Stomach (tissue), 19 donors: ENCODE measurements at places on chromosomes 1 and 21. TPM values are rescaled to one million over a fixed set of nuclear protein-coding genes. Genes with fewer than 3 reads are reported as not detected.
A peak's percentile ranks its signal among the peaks of the same experiment; 100 is the strongest.

The TGFB2 gene
- 1.8 TPM for total RNA-seq

- peak; percentile 56 for DNase-seq
These were observed 3.4 kb upstream of the POFUT2 start for GRCh38 chr21:45290948-45291612.

DNA sequence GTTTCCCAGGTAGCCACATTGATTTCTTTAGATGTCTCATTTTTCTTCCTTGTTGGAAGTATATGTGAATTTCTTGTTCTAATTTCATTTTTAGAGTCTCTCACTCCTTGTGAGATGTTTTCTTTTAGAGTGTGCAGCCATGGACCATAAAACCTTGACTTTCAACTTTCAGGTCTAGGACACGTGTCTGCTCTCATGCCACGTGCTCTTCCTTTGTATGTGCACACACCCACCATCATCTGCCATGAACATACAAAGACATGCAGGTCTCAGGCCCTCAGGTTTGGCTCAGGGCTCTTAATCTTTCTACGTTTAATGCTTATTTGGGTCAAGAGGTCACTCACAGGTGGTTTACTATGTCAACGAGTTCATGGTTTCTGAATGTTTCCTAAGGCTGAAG lies 70.6 kb downstream of the DDX20 start:
- no peak for DNase-seq

- DNase-seq = no peak
These were observed 11.6 kb downstream of the AGO1 start for GRCh38 chr1:35894656-35895055.

DNA sequence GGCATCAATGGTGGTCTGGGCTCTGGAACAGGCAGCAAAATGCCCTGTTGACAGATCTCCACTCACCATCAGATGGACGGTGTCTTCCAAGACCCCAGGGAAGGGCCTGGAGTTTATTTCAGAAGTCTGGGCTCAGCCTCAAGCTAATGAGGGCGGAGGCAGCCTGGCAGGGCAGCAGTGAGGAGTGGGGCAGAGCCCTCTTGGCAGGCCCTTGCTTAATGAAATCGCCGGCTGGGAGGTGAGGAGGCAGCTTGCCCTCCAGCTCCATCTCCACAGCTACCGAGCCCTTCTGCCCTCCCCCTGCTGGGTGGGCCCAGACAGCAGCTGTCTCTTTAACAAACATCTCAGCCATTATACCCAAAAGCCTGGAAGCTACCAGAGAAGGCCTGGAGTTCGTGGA lies 22.0 kb upstream of the GRIK3 start:
- peak; percentile 46 for DNase-seq

DNA sequence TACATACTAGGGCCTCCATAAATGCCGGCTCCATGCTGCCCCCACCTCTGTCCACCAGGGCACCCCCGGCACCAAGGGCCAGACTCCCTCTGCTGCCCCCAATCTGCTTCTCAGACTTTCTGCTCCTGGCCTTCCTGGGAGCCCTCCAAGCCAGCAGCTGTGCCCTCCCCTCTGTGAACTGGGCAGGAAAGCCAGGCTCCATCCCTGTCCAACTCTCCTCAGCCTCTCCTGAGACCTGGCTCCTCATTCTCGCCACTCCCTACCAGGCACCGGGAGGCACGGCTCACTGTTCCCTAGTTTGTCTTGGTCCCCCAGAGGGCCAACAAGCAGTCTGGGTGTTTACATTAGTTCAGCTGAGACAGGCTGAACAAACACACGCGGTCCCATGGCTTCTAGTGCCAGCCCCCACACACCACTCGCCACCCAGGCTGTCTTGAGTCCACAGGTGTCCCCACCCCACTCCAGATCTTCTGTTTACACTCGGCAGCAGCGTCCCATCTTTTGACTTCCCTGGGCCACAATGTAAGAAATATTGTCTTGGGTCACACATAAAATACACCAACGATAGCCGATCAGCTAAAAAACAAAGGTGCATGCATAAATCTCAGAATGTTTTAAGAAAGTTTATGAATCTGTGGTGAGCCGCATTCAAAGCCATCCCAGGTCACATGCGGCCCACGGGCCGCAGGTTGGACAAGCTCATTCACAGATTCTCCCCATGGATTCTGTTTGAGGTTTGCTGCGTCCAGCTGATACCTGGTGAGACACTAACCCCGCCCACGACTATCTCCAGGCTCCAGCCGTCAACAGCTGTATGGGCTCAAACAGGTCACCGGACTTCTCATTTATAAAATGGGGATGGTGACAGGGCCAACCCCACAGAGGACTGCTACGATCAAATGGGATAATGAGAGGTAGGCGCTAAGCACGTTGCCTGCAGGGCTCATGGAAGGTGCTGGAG lies 29.5 kb upstream of the ECE1 start:
- DNase-seq = peak; percentile 77

DNA sequence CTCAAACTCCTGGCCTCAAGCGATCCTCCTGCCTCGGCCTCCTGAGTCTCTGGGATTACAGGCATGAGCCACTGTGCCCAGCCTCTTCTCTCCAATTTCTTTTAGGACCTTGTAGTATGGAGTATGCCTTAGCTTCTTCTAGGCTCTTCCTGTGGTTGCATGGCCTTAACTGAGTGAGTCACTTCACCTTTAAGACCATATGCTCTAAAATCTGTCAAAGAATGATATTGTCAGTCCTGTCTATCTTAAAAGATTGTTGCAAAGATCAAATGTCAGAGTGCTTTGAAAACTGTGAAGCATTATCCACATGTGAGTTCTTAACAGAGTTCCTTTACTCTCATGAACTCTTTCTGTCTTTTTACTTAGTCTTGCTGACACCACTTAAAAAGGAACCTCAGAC lies 37.2 kb downstream of the ATP2B4 start:
- no peak for DNase-seq

DNA sequence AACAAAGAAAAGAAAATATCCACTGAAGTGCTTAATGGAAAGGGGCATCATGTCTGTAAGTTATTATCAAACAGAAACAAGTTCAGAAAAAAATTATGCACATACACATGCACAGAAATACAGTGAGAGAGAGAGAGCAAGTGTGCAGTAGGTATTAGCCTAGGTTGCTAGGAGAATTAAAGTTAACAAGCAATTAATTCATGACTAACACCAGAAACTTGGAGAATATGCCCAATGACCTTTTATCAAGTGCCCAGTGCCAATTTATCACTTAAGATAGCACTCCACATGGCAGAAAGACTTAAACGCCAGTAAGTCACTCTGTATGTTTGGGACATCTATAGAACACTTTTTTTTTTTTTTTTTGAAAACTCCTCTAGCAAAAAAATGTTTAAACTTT lies 56.2 kb upstream of the SLC16A1 start:
- peak; percentile 30 for DNase-seq

The MTMR11 gene
- total RNA-seq = 22.2 TPM

GRCh38 chr1:78678324-78678723 lies 28.7 kb downstream of the IFI44 start:
- no peak for DNase-seq

DNA sequence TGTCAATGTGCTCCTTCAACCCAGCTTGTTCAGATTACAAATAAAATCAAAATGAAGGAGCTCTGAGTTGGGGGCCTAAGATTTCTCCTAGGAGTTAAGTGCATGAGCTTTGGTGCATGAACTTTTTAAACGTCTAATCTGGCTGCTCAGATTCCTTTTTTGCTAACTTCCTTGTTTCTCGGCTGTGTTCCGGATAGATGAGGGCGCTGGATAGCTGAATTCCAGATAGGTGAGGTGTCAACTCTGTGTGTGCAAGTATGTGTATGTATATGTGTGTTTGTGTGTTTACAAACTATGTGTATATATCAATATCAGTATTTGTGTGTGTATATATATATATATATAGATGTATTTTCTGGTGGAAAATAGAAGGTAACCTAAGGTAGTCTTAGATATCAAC lies 37.5 kb upstream of the RCAN3 start:
- no peak for DNase-seq

The VANGL2 gene
- 1.4 TPM for total RNA-seq

- DNase-seq = no peak
These were observed 5.8 kb upstream of the LORICRIN start for GRCh38 chr1:153253693-153254092.

DNA sequence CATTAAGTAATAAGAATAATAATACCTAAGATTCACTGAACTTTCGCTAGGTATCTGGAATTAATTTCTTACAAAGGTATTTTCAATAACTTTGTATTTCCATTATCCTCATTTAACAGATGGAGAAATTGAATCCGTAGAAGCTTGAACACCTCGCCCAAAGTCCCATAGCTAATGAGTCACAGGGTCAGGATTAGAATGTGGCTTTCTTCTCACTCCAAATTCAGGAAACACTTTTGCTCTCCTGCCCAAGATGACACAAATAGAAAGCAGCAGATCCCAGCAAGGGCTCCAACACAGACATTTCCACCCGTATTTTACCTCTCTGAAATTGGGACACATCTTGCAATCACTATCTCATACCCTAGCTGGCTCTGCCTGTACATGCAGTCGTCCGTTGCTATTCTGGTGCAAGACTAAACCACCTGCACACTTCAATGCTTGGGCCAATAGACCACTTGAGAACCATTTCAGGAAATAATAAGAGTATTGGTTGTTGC lies 125.9 kb upstream of the GREM2 start:
- no peak for DNase-seq

GRCh38 chr1:29280409-29281131 lies 44.2 kb downstream of the PTPRU start:
- no peak for DNase-seq

The RNU1-3 gene
- under 0.01 TPM for total RNA-seq

DNA sequence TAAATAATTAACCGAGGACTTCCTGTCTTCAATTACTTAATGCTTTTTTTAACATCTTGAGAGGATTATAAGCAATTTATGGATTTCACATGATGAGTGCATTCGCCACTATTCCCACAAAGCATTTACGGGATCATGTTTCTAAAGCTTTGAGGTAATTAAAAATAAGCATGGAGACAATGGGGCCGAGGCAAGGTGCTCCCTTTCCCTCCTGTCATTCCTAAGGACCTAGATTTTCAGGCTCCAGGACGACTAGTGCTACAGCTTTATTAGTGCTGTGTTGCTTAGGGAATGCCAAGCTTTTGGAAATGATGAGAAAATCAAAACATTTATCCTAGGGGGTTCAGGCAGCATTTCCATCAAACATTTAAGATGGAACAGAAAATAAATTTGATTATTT lies 209.2 kb downstream of the KCTD3 start:
- no peak for DNase-seq

GRCh38 chr1:160682983-160683865 lies 28.4 kb downstream of the CD48 start:
- DNase-seq = no peak
